ENCODE measurements at places on chromosomes 1 and 21. TPM values are rescaled to one million over a fixed set of nuclear protein-coding genes. Genes with fewer than 3 reads are reported as not detected.

The TSPEAR gene
- total RNA-seq = 12.4 TPM

The PGLYRP3 gene
- not detected for total RNA-seq

The LCE2B gene
- not detected for total RNA-seq

The SH2D5 gene
- total RNA-seq = 1.1 TPM

The CD101 gene
- 1.7 TPM for total RNA-seq

The KCNJ10 gene
- not detected for total RNA-seq

The CLCA1 gene
- total RNA-seq = not detected

The PCBP3 gene
- total RNA-seq = 25.6 TPM

The ABCB10 gene
- total RNA-seq = 23.3 TPM

The ARTN gene
- total RNA-seq = 25.1 TPM

The KIF14 gene
- 39.7 TPM for total RNA-seq

The RGS18 gene
- total RNA-seq = 1.1 TPM

The GJA9 gene
- not detected for total RNA-seq

The TNFSF18 gene
- total RNA-seq = not detected

DNA sequence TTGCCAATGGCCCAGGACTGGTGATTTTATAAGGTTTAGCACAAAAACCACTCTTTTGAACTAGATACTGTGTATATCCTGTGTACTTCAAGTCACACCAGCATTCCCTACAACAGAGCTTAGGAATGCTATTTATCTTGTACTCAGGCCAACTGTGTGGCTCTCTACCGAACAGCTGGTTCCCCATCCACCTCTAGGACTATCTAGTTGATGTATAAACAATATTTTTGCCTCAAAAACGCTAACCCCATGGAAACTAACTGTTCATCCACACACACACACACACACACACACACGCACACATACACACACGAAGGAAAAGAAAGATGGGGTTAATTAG, 28.7 kb upstream of the SLC45A3 start:
- DNase-seq = no peak

GRCh38 chr21:42597487-42598158, 55.8 kb upstream of the PDE9A start:
- no peak for DNase-seq

GRCh38 chr1:170634824-170635410, 29.0 kb upstream of the PRRX1 start:
- DNase-seq = no peak

GRCh38 chr1:112767646-112768045, 52.5 kb upstream of the PPM1J start:
- no peak for DNase-seq

DNA sequence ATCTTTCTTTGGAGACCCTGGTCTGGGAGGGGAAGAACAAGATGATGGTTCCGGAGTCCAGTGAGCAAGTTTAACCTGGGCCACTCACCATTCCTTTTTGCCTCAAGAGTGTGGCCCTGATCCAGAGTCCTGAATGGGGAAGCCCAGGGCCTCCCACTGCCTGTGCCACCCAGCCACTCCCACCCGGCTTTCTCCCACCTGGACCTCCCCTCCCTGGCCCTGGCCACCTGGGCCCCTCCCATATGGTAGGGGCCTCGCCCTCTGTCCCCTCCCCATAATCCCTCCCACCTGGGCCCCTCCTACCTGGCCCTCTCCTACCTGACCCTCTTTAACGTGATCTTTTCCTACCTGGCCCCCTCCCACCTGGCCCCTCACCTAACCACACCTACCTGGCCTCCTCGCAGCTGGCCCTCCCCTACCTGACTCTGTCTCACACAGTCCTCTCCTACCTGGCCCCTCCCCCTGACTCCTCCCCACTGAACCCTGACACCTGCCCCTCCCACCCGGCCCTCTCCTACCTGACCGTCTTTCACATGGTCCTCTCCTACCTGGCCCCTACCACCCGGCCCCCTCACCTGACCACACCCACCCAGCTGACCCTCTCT, 220.7 kb upstream of the VAMP3 start:
- DNase-seq = no peak

- DNase-seq = no peak
These were observed 121.8 kb downstream of the HMGB4 start for GRCh38 chr1:33985656-33986055.

- DNase-seq = peak; percentile 90
These were observed 62.7 kb downstream of the ADARB1 start for GRCh38 chr21:45136927-45137611.

GRCh38 chr1:2555634-2556276, 416 bp upstream of the TNFRSF14 start:
- no peak for DNase-seq

GRCh38 chr1:164950541-164950986, 391.6 kb downstream of the PBX1 start:
- no peak for DNase-seq

GRCh38 chr1:198333744-198334143, 176.9 kb downstream of the NEK7 start:
- no peak for DNase-seq

- peak; percentile 8 for DNase-seq
These were observed 156.6 kb downstream of the GREM2 start for GRCh38 chr1:240455228-240455821.

- no peak for DNase-seq
These were observed 233.0 kb upstream of the IRF2BP2 start for GRCh38 chr1:234842726-234843641.

DNA sequence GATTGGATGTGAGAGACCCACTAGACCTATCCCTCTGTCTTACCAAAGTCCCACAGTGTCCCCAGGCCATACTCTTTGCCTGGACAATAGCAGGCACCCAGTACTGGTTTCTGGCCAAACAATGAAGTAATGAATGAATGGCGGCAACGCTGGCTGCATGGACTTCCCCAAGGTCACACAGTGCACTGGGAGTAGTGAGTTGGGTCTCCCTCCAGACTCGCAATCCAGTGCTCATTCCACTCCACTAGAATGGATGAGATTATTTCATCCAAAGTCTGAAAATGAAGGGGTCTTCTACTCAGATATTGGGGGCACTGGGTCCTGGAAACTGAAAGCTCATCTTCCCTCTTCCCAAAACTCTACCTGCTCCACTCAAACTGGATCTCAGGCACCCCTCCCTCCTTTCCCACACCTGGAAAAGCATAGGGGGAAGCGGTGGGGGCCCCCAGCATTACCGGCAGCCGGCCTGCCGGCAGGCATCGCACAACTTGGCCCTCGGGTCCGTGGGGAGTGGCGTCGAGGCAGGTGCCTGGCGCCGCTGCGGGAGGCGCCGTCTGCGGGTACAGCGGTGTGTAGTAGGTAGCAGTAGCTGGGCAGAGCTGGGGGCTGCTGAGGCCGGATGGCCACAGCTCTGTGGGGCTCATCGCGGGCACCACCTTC, 816 bp downstream of the E2F2 start:
- no peak for DNase-seq

DNA sequence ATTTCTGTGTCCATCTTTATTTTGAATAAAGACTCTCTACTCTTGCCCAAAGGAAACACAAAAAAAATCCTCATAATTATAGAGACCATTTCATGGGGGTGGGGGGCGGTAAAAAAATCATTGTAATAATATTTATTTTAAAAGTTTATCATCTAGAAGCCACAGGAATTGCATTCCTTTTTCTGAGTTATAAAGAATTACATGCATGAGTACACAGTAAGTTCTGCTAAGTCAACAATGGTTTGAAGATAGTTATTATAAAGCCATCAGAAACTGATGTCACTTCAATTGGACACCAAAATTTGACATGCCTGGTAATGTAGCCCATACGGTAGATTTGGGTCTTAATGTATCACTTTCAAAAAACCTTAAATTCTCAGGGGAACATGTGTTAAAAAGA, 478.1 kb upstream of the NR5A2 start:
- no peak for DNase-seq

DNA sequence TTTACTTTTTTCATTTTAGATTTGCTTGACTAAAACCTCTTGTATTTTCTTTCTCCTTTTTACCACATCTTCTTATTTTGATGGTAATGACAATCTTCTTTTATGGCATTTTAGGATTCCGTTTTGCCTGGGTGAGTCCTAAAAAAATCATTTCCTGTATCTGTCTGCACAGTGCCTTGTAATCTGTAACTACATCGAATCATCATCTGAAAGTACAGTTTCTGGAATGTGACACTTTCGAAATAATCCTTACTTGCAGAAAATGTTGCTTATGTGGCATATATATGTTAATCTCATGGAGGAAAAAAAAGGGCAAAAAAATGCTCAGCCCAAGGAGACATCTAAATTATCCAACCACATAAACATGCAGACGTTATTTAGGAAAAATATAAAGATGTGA, 29.0 kb downstream of the GREM2 start:
- DNase-seq = peak; percentile 32

DNA sequence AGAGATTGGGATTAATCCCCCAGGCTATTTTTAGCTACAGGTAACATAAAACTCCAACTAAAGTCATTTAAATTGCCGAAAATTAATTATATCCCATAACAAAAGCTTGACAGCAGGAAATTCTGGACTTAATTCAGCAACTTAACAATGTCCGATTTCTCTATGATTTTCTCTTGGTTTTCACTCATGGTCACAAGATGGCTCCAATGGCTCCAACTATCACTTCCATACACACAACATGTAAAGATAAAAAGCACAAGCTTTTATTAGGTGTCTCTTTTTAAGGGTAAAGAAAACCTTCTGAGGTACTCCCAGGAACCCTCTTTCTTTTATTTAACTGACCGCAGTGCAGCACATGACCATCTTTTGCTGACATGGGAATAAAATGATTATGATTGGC, 363.5 kb upstream of the PTBP2 start:
- no peak for DNase-seq

DNA sequence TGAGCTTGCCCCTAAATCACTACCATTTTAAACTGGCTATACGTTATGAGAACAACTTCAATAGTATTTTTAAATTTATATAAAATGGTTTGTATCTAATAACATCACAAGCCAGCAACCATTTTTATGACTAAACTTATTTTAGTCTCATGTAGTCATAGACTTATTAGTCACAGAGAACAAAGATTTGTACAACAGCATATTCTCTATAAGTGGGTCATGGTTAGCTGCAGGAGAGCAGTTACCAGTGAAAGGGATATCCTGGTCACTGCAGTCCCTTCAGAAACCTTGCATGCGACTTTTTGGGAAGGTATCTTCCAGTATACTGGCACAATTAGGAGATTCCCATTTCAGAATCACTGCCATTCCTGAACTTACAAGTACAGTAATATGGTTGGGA, 90.0 kb downstream of the HFM1 start:
- no peak for DNase-seq

- no peak for DNase-seq
These were observed 19.6 kb upstream of the POGZ start for GRCh38 chr1:151478923-151479322.

DNA sequence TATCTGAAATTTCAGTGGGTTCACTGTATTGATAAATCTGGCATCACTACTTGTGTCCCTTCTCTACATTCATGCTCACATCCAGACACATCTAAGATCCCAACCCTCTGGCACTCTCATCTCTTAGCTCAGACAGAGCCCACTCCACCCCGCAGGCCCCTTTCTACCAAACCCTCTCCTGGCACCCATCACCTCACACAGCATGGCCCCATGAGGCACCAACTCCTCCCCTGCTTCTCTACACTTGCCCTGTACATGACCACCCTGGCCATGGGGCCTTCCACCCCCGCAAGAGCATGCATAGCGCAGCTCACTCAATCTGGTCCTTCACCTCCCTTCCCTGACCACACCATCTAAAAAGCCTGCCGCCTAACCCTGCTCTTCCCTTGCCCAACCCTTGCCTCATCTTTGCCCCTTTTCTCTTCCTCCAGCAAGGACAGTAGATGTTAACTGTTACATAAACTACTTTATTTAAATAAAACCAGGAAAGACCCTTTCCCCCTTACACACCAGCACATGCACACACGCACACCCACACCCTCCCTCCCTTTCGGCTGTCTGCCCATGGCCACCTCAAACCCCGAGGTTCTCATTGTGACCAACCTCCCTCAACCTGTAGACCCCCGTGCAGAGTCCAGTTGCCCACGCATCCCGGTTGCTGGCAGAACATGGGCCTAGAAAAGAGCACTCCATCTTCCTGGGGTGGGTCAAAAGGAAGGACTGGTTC, 15.6 kb downstream of the SH3BP5L start:
- DNase-seq = no peak

GRCh38 chr1:100100202-100100601, 32.5 kb downstream of the SASS6 start:
- no peak for DNase-seq

GRCh38 chr1:51818487-51818886, 60.0 kb downstream of the NRDC start:
- DNase-seq = no peak

- DNase-seq = no peak
These were observed 227.1 kb downstream of the LRRC7 start for GRCh38 chr1:69794831-69795230.

DNA sequence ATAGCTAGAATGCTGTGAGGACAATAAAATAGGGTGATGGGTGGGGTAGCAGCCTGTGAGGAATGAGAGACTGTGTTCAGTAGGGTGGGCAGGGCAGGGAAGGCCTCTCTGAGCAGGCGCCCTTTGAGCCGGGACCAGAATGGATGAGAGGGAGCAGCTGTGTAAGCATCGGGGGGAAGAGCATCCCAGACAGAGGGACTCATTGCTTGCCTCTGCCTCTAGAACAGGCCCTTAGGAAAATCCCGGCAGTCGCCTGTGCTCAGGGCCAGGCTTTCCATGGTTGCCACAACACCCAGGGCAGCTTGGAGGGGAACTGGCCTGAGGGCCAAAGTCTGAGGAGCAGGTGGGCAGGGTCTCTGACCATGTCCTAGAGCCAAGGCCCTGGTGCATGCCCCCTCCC, 774 bp downstream of the SLC2A7 start:
- no peak for DNase-seq
